Stimulated activated CD8-positive, alpha-beta memory T cell treated with anti-CD3 and anti-CD28 coated beads, Interleukin-7, amount 100 ng/mL, for 48 hours (primary cell): ENCODE measurements at places on chromosomes 11 and 22.

DNA sequence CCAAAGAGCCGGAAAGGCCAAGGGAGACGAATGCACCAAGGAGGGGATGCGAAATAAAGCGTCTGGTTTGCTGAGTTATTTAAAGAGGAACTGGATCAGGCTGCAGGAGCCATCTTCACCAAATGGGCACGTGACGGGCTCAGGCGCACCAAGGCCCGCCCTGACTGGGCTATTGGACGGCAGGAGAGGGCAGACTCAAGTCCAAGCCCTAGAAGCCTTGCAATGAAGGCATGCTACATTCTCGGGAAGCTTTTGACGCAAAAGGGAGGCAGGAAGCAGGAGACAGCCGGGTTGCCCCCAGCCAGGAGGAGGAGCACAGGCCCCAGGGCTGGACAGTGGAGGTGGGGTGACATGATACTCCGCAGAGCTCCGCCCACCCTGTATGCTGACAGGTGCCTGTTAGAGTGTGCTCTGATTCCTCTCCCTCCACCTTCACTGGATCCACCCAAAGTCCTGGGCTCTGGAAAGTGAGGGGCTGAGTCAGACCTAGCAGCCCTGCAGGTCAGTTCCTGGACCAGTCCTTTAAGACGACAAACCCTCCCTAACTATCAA, 41.5 kb upstream of the BID start:
- DNase-seq, result no peak

GRCh38 chr11:120058931-120059330, 79.0 kb downstream of the TRIM29 start:
- DNase-seq, result no peak

DNA sequence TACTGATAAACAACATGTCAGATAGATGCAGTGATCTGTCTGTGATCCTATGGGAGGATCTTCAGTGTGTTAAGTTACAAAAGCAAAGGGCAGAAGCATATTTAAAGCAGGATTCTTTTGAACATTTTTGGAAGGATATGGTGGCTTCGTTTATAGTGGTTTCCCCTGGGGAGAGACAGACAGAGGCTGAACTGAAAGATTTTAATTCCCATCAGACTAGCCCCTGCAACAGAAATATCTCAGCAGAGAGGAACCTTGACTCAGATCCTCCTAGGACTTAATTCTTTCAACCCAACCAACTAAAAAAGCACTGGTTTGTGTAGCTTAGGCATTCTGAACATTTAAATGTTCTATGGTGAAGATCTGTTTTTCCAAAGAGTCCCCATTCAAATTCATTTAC, 5.7 kb downstream of the CLTCL1 start:
- DNase-seq, result no peak

GRCh38 chr11:2779981-2780849, 80.4 kb upstream of the KCNQ1OT1 start:
- DNase-seq, result no peak

- DNase-seq, result no peak
These were observed 3.1 kb downstream of the FLI1 start for GRCh38 chr11:128696941-128697340.

GRCh38 chr11:97905101-97905500, 1115.6 kb upstream of the CNTN5 start:
- DNase-seq, result no peak

DNA sequence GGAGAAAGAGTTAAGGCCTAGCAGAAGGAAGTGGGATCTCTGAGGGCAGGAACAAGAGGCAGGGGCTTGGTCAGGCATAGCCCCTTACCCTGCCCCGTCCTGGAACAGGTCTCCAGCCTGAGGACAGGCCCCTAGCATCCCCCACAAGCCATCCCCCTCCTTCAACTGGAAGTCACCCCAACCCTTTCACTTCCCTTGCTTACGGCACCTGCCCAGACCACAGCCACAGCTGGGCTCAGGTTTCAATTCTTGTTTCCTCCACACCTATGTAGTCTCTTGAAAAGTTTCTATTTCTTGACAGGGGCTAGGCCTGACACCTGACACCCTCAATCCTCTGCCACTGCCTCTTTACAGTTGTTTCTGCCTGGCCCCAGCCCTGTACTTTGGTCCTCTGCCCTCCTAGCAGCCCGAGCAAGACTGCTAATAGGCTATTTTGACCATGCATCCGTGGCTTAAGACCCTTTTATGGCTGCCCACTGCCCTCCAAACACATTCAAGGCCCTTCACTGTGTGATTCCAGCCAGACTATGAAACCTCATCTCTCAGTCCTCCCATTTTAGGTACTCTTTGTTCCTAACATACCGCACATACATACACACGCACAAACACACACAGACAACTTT, 10.9 kb upstream of the FCHSD2 start:
- DNase-seq, result no peak

DNA sequence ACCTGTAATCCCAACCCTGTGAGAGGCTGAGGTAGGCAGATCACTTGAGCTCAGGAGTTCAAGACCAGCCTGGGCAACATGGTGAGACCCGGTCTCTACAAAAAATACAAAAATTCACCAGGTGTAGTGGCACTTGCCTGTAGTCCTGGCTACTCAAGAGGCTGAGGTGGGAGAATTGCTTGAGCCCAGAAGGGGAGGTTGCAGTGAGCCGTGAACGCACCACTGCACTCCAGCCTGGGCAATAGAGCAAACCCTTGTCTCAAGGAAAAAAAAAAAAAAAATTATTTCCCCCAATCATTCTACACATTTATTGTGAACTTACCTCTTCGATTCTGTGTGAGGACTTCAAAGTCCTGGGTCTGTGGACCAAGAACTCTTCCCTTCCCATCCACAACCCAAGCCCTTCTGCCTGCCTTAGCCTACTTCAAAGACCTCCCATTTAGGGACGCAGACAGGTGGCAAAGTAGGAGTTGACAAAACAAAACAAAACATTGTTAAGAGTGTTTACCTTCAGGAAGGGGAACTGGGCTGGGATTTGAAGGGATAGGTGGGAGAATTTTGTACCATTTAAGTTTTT, 3.8 kb upstream of the WEE1 start:
- no peak for DNase-seq

DNA sequence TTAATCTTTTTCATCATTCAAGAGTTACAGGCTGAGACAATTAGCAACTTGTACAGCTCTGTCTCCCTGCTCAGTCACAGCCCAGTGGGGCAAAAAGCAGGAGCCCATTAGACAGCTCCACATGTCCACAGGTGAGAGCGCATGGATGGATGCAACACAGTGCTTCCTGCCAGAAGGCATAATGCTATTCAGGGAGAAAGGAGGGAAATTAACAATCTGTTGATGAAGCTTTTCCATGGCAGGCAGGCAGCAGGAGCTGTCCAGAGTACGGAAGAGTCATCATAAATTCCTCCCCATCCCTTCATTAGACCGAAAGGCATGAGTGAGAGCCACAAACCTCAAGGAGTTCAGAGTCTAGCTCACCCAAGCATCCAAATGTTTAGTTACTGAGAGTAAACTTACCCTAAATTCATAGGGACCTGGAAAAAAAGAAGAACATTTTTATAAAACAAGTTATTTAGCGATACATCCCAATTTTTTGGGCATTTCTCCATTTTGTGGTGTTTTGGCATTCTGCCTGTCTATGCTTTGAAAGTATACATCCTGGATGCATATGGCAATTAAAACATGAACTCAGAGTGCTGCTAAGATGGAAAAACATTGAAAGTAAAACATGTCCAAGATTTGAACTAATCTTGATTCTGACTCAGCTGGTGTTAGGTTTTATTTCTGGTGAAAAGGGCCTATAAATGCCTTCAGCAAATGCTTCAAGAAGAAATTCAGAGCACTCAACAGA, 428.1 kb downstream of the OPCML start:
- no peak for DNase-seq

- peak; percentile 64 for DNase-seq
These were observed at the start of gene TEAD1 for GRCh38 chr11:12673924-12674570. Gene TEAD1 (plus strand): TSS chr11:12674421.
